ENCODE measurements at places on chromosomes 6 and 20. TPM values are rescaled to one million over a fixed set of nuclear protein-coding genes. Genes with fewer than 3 reads are reported as not detected.
A peak's percentile ranks its signal among the peaks of the same experiment; 100 is the strongest.

GRCh38 chr6:20217324-20217855 lies 5.1 kb upstream of the MBOAT1 start:
- DNase-seq, result peak; percentile 53

- DNase-seq, result no peak
Measured at GRCh38 chr20:62923669-62924441, 2.5 kb downstream of the DIDO1 start.

- no peak for DNase-seq
Measured at GRCh38 chr20:50026746-50027575, 44.2 kb downstream of the SNAI1 start.

- no peak for DNase-seq
Measured at GRCh38 chr6:63745784-63746183, 110.2 kb downstream of the PHF3 start.

DNA sequence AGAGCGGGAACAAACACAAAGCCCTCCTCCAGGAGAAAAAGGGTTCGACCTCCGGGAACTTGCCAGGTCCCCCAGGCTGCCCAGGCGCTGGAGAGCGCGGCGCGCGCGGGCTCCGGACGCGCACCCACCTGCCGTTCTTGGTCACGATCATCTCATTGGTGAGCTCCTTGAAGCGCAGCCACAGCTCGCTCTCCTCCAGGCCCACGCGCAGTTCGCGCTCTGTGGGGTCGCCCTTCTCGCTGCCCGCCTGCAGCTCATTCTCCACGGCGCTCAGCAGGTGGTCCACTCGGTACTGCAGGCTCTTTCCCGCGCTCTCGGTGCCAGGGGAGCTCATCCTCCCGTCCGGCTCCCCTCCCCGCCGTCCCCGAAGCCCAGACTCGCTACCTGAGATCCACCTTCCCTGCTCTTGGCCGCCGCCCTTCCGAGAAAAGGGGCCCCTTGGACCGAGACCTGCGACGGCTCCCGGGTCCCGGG lies 356 bp downstream of the TBXT start:
- DNase-seq, result no peak

DNA sequence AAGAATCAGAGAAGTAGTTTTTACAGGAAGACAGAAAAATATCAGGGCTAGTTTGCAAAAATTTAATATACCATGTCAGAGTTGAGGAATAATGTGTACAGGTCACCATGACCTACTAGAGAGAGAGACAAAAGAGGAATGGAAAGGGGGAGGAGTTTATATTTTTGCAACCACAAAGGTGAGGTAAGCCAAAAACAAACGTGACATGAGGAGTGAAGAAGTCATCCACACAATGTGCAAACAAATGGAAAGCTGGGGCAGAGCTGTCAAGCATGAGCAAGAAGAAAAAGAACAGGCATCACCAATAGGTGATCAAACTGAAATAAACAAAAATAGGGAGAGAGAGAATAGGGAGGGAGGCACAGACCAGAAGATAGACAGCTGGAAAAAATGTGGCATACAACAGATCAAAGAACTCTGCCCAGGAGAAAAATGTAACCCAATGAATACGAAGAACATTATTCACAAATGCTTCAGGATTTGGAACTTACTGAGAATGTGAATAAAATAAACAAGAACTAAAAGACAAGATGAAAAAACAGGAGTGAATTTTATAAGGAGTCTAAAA lies 15.5 kb downstream of the RARS2 start:
- DNase-seq, result no peak

DNA sequence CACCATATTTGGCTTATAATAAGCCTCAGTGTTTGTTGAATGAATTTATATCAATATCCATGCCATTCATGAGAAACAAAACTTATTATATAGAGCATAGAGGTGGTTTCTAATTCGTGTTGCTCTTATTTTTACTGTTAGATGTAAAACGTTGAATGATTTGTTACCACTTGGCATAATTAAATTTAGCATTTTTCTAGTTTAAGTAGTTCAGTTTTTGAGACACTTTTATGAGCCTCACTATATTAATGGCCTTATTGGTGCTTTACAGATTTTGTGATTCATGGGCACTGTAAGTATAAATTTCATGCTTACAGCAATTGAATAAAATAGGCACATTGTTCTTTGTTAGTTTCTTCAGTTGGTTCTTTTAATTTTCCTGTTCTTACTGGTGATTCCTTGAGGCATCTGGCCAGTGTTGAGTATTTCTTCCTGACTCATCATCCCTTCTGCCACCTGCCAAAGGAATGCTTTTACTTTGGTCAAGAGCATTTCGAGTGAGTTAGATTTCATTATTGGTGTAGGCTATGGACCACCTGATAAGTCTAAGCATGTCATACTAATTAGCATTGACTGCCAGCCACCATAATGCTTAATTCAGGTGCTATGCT lies 34.8 kb downstream of the CDKAL1 start:
- DNase-seq, result no peak

DNA sequence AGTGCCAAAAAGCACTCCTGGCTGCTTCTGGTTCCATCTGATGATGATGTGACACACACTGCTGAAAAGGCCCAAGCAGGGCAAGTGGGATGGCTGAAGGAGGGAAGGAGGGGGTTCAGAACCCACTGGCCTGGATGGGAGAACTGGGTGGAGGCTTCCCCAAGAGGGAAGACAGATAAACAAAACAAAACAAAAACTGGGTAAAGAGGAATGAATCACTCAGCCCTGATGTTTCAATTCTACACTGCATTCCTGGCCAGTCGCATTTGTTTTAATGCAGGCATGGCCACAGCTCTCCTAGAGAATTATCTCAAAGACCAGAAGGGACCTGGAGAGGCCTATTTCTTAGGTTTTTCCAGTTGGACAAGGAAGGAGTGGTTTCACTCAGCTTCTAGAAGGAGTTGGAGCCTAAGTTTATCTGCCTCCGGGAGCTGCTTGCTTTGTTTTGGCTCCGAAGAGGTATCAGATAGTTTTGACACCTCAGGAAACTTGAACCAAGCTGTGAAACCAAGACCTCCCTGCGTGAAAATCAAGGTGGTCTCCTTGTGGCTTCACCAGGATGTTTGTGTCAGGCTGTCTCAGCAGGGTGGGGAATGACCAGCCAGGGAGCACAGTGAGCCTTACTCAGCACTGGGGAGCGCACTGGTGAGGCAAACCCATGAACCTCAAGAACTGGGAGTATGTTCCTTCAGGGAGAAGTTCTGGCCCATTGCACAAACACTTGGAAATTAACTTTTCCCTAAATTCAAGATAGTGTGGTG lies 16.1 kb downstream of the TTPAL start:
- no peak for DNase-seq

- DNase-seq, result no peak
Measured at GRCh38 chr20:42309050-42309449, 690.9 kb upstream of the CHD6 start.

- no peak for DNase-seq
Measured at GRCh38 chr6:111976139-111976538, 77.8 kb upstream of the CCN6 start.

GRCh38 chr6:158278004-158278403 lies 34.3 kb upstream of the TULP4 start:
- DNase-seq, result no peak

DNA sequence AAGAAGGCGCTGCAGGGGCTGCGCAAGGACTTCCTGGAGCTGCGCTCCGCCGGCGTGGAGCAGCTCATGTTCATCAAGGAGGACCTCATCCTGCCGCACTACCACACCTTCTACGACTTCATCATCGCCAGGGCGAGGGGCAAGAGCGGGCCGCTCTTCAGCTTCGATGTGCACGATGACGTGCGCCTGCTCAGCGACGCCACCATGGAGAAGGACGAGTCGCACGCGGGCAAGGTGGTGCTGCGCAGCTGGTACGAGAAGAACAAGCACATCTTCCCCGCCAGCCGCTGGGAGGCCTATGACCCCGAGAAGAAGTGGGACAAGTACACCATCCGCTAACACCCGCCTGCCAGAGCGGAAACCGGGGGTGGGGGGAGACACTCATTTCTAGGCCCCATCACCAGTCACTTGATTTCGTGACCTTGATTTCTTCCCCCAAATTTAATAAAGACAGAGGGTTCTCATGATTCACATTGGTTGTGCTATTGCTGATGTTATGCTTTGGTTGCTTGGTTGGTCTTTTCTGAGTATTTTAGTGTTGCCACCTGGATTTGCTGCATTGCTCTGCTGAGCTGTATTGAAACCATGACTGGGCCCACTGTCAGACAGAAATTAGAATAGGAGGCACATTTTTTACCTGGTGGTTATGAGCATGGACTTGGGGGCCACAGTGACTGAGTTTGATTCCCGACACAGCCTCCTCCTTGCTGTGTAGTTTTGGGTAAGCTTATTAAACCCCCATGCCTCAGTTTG lies 1.5 kb downstream of the FAM50B start:
- DNase-seq, result no peak

DNA sequence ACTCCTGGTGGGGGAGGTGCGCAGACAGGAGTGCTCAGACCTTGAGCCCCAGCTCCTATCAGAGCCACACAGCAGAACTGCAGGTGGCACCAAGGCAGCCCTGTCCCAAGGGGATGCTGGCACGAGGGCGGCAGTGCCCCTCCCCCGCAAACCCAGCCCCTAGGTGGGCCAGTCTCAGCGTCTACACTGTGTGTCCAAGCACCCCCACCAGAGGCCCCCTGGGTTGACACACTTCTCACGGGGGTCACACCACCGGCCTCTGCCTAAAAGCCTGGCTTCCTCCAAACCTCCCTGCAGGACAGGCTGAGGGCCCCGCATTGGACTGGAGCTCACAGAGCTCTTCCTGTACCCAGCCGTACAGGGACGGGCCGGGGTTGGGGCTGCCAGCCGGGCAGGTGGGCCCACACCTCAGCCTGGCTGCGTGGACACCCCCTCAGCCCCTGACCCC lies 8.1 kb downstream of the SLC2A4RG start:
- DNase-seq, result no peak

GRCh38 chr6:134299236-134299635 lies 18.7 kb downstream of the SGK1 start:
- DNase-seq, result no peak

- DNase-seq, result no peak
Measured at GRCh38 chr6:24888715-24889370, 46.9 kb downstream of the RIPOR2 start.

- DNase-seq, result no peak
Measured at GRCh38 chr6:84853901-84854300, 89.5 kb upstream of the TBX18 start.

DNA sequence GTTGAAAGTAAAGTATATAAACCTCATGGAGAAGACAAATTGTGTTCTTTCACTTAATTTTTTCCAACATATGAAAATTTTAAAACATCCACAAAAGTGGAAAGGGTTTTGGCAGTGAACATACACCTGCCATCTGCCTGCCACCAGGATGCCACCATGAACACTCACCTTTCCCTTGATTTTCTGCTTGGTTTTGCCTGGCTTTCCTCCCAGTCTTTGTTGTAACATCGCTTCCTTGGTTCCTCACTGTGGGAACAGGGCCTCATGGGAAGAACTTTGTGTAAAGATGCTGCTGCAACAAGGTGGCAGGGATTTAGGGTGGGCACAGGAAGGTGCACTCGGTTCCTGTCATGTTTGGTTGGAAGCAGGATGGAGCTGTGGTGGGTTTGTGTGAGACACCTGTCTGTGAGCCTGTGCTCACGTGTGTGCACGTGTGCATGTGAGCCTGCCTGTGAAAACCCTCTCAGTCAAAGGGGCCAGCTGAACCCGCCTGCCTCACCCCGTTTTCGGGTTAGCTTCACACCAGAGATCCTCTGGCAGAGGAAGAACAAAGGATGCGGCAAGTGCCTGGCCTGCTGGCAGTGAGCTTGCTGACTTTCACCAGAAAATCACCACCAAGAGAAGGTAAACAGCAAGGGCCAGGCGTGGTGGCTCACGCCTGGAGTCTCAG lies 11.0 kb upstream of the RBM38 start:
- no peak for DNase-seq

DNA sequence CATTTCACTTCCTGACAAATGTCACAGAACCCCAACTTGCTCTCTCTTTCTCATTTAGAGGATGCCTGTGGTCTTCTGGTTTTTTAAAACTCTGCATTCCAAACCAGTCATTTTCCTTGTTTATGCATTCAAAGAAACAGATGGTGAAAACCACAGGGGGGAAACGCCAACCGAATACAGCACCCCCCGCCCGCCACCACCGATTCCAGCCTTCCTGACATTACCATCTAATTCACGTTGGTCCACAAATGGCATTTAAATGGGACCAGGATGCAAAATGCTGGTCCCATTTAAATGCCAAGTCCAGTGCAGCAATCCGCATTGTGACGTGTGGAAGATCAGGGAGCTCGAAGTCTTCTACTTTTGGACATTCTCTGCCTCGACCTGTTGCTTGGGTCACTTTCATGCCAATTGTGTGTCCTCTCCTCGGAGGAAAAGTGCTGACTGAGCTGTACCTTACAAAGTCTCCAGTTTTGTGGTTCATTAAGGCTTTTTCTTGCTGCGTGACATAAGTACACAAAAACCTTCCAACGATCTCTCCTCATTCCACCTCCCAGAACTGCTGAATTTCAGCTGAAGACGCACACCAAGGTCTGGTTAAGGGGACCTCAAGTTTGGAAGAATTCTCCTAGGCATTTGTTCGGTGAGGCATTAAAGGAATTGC lies 35.8 kb downstream of the NEDD9 start:
- DNase-seq, result no peak

DNA sequence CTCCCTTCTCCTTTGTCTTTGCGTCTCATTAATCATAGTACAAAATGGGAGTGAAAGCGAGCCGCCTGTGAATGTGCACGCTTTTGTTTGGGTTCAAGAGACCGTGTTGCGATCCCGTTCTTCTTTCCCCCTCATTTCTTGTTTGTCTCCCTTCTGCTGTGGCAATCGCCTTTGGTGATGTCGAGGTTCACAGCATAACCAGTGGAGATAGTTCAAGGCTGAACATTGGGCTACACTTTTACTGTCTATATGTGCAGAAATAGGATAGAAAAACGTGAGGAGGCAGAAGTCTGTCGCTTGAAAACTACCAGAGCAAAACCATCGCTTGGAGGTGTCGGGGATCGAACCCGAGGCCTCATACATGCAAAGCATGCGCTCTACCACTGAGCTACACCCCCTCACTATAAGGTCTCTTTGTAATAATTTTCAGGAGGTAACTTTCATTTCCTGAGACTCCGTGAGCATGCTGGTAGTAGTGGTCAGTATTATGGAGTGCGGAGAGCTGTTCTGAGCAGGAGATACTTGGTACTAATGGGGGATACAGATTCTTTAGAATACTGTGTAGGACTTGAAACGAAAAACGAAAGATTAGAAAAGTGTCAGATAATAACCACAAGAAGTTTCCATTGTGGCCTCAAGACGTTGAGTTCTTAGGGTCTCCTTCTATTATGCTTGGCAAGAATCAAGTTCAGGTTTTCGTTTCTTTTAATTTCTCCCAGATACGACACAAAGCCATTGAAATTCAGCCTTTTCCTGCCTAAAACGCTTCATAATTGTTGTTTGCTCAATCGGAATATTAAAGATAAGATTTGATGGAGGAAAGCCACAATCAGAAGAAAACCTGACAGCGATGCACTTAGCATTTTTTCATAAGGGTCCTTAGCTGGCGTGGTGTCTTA lies 106.6 kb downstream of the TRIM27 start:
- no peak for DNase-seq

Gene GPX5
- not detected for total RNA-seq

Gene GJA10
- total RNA-seq, result not detected

Gene LRRC73
- total RNA-seq, result 3.3 TPM

Gene HLA-DMB
- total RNA-seq, result 6.9 TPM

Gene DCDC2
- total RNA-seq, result not detected

Gene LINC00237
- total RNA-seq, result not detected

Gene ELOVL4
- 0.19 TPM for total RNA-seq

Gene BTN1A1
- total RNA-seq, result not detected

Gene GSTA2
- total RNA-seq, result not detected

Gene HDGFL1
- not detected for total RNA-seq

All from heart right ventricle (tissue), 16 donors.